Uterus (tissue), 4 donors: ENCODE measurements at places on chromosomes 13 and 19. TPM values are rescaled to one million over a fixed set of nuclear protein-coding genes. Genes with fewer than 3 reads are reported as not detected.

Gene KLK3
- not detected for total RNA-seq

Gene DHDH
- total RNA-seq: 0.41 TPM

Gene CABP5
- not detected for total RNA-seq

GRCh38 chr19:39532233-39533002 lies at the start of gene EID2B:
Gene EID2B, minus strand, starts transcription at chr19:39532852. Its CDS starts 50 bp downstream, at chr19:39532802.
- peak; percentile 95 for DNase-seq

DNA sequence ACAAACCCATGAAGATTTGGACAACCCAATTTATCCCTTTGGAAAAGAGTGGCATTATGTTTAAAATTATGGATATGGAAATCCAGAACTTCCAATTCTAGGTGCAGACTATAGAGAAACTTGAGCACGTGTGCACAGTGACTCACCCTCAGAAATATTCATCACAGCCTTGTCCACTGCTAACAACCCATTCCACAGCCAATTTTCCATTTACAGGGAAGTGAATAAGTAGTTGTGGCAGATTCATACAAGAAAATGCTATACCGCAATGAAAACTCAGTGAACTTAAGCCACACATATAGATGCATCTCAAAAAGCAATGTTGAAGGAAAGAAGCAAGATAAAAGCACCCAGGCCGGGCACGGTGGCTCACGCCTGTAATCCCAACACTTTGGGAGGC lies 133.3 kb downstream of the USP12 start:
- DNase-seq: no peak

DNA sequence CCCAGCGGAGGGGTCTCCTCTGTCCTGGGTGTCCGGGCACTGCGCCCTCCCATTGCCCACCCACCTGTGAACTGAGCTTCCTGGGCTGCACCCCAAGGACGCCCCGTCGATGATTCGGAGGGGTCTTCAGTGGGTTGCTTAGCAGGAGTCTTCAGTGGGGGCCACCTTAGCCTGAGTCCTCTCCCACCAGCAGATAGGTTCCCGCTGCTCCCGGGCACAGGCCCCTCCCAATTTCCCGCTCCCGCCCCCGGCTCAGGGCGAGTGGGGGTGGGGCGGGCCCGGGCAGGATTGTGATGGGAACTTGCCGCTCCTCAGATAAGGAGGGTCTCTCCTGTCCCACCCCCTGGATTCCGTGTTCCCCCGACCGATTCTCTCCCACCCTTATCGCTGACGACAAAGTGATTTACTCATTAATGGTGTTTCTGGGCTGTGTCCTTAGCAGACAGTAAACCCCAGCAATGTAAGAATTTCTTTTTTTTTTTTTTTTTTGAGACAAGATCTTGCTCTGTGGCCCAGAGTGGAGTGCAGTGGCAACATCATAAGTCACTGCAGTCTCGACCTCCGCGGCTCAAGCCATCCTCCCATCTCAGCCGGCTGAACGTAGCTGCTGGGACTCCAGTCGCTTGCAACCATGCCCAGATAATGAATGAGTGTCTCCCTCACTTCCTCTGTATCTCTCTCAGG lies 655 bp upstream of the S1PR5 start:
- no peak for DNase-seq
